ENCODE measurements at places on chromosomes 5 and 9.

DNA sequence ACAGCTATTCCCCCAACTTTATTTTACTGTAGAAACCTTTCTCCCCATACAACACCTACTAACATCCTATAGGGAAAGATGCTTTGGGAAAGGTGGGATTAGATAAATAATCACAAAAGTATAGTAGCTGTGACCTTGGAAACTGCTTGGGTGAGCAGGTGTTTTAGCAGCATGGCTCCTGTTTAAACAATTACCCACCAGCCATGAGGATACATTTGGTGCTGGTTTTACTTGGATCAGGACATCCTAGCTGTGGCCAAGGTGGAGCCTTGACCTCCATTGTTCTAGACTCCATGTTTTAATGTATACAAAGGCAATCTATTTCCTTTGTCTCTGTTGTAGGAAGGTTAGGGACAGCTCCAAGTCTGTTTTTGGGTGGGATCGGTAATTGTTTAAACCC, 56.8 kb upstream of the ALDH1B1 start:
- DNase-seq, result no peak

DNA sequence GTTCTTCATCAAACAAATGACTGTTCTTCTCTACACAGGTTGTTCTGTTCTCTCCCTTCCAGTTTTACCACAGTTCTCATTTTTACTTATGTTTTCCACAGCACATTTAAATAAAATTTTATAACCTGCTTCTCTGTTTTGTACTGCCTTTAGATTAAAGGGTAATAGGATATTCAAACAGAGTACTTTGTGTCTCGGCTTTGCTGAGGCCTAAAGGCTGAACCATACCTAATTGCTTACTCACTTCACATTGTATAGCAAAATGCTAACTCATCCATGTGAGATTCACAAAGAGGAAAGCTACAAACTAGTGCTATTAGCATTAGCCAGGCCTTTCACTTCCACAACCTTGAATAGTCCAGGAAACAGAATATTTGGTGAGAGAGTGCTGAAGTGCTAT, 200.3 kb downstream of the TRPM3 start:
- no peak for DNase-seq

DNA sequence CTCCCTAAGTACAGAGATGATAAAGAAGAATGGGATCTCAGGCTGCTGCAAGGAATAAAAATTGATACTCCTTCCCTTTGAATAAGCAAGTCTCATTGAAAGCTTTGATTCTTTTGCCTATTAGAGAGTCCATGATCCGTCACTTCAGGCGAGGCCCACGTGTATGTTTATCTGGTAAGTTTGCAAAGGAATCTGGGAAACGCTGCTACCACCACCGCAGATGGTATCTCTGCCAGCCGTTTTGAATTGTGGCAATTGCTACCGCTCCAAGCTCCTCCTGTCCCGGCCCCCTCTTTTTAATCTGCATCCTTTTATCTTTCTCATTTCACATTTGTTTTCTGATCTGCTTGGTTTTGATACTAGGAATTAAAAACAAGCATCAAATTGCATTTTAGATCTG, 42.9 kb upstream of the GRIA1 start:
- DNase-seq, result no peak

DNA sequence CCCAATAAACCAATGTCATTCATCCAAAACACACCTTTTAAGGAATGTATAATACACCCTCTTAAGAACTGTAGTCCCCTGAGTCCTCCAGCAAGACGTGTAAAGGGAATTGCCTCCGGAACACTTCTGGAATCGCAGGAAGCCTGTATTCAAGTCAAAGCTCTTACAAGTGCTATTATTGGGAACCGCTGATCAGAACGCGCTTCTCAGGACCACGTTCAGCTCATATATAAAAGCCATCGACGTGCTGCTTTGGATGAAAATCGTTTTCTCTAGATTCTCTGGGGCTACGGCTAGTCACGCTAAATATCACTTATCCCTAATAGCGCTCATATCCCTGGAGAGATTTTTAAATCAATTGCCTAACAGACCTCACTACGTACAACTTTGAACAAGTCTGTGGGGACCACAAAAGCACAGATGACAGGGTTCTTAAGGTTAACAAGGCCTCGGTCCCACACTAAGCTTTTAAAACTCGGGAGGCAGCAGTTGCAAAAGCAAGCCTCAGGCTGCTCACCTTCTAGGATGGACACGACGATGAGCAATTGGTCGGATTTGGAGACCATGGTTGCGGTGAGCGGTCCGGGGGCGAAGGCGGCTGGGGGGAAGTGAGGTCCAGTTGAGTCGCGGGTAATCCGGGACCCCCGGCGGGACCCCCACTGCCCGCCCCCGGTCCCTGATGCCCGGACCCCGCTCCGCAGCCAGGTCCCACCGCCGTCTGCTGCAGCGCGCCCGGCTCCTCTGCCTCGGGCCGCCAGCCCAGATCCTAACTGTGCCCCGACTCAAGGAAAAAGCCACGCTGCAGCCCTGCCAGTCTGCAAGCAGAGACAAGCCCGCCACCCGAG, 548 bp downstream of the CEP120 start:
- peak; percentile 10 for DNase-seq

GRCh38 chr5:176680226-176680563, 32.9 kb downstream of the TSPAN17 start:
- DNase-seq, result no peak

- no peak for DNase-seq
Measured at GRCh38 chr5:119359737-119360413, 4.1 kb downstream of the TNFAIP8 start.

DNA sequence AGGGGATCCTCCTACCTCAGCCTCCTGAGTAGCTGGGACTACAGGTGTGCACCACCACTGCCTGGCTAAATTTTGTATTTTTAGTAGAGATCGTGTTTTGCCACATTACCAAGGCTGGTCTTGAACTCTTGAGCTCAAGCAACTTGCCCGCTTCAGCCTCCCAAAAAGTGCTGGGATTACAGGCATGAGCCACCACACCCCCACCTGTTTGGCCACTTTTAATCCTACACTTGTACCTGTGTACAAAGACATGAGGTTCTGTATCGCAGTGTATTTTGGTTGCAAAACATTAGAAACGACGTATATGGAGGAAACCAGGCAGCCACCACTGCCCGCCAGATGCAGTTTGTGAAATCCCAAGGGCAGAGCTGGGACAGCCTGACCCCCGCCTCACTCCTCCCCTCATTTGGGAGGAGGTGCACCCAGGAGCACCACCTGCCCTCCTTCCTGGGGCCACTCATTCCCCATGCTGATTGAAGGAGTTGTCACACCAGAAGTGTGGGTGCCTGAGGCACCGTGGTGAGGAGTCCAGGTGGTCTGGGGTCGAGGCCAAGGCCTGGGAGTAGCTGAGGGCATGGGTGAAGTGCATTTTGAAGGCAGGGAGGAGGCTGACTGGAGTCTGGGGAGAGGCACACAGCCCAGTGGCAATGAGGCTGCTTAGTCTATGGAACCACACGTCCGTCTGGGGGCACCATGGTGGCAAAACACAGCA, 39.3 kb upstream of the OLFM1 start:
- DNase-seq, result no peak

GRCh38 chr5:123012321-123012720, 24.2 kb downstream of the PPIC start:
- no peak for DNase-seq

DNA sequence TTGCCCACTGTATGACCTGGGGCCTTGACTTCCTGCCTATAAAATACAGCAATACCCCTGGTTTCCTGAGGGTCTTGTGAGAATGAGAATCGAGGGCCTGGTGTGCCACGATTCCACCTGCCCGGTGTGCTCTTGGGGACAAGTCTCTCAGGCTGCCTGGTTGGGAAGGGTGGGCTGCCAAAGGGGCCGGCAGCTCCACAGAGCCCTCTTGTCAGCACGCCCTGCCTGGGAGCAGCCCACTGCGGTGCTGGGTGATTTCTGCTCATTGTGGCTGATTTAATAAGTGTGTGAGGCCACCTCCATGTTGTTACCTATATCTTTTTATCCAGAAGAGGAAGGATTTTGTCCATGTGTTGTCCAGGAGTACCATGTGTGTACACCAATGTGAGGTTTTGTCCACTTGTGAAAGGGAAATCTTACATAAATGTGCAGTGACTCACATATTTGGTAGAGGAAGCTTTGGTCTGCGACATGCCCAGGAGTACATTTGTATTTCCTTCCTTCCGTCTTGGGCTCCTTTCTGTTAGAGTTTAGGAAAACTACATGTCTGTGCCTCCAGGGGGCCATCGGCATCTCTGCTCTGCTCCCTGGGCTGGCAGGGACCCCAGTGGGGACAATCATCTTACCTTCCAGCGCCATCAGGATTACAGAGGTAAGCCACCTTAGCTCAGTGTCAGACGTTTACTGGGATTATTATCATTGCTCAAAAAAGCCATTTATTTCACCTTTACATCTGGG, 108.6 kb downstream of the PHF2 start:
- DNase-seq, result no peak

- no peak for DNase-seq
Measured at GRCh38 chr9:121786998-121787422, 135.6 kb downstream of the DAB2IP start.

GRCh38 chr5:158814521-158814920, 285.2 kb downstream of the EBF1 start:
- no peak for DNase-seq

GRCh38 chr9:86471171-86471815, 117.1 kb upstream of the TUT7 start:
- no peak for DNase-seq
